ENCODE measurements at places on chromosomes 4 and X.

DNA sequence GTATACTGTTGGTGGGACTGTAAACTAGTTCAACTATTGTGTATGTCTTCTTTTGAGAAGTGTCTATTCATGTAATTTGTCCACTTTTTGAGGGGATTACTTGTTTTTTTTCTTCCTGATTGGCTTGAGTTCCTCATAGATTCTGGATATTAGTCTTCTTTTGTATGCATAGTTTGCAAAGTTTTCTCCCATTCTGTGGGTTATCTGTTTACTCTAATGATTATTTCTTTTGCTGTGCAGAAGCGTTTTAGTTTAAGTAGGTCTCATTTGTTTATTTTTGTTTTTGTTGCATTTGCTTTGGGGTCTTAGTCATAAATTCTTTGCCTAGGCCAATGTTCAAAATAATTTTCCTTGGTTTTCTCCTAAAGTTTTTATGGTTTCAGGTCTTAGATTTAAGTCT is 26.6 kb upstream of the ANTXR2 start:
- DNase-seq = no peak

DNA sequence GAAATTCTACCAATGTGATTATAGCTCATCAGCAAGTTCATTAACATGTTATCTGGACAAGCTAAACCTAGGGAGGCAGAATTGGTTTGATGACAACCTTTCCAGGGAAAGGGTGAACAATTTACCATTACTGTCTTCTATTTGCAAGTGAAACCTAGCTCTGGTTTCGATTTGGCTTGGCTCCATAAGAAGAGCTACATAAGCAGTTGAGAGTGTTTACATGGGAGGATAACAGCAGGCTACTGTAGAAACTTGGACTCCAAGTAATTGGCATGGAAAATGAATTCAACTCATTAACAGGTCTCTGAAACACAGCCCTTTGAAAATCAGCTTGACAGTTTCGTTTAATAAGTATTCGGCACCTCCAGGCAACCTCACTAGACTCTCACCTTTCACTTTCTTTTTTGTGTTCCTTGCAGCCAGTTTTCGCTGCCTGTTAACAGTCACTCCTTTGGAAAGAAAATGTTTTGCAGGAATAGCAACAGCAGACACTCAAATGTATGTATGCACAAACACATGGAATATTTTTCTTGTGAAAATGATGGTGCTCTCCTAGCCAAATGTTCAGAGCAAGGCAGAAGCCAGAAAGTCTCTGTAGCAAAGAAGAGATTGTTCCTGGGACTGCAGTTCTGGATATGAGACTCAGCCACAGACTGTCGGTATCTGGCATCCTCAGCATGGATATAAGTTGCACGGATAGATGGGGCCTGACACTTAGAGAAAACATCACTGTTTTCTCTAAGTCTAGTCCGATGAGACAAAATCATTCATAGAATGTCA is 27.5 kb downstream of the POU3F4 start:
- DNase-seq = no peak

GRCh38 chr4:87092389-87093141 is 127.9 kb downstream of the KLHL8 start:
- DNase-seq = no peak

DNA sequence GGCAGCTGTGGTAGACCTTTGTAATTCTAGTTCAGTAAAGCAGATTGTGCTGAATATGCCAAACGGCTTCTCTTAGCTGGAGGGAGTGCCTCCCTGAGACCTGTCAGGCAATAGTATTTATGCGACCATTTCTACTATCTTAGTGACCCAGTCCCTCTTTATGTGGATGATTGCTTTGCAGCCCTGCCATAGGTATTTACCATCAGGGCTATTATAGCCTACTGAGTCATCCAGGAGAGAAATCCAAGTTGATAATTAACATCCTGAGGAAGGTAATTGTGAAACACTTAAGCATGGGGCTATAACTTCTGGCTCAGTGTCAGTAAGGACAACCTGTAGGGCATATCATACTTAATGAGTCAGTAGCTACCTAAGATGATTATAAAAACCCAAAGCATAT is 103.9 kb upstream of the MAOA start:
- no peak for DNase-seq

DNA sequence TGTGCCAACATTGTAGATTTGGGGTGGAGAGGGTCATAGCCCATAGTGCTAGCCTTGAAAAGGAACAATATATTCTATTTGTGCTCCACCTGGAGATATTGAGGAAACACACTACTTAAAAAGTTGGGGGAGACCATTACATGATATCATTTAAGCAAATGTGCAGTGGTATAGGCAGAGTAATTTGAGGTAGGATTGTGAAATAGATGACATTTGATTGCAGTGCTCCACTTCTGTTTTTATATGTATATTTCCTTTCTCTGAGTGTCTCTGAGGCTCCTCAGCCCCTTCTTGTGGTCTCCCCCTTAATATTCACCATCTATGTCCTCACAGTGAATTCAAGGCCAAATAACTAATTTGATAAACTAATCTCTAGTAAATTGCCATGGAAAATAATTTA is 85.6 kb upstream of the NMU start:
- no peak for DNase-seq

DNA sequence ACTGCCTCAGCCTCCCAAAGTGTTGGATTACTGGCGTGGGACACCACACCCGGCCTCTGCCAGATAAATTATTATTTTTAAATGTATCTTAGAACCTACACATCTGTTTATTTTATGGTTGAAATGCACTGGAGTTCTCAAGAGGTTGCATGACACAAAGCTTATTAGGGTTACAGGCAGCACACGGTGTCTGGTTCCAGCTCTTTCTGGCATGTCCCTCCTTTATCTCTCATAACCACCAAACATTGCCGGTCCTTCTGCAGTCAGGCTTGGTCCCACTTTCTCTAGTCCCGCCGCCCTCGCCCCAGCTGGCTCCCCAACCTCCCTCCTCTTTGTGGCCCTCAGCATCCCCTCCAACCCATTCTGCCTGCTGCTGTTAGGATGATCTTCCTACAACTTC is 39.7 kb upstream of the SPRY1 start:
- DNase-seq = no peak

- DNase-seq = no peak
Observed at GRCh38 chr4:41448934-41449333, 89.0 kb upstream of the LIMCH1 start.

DNA sequence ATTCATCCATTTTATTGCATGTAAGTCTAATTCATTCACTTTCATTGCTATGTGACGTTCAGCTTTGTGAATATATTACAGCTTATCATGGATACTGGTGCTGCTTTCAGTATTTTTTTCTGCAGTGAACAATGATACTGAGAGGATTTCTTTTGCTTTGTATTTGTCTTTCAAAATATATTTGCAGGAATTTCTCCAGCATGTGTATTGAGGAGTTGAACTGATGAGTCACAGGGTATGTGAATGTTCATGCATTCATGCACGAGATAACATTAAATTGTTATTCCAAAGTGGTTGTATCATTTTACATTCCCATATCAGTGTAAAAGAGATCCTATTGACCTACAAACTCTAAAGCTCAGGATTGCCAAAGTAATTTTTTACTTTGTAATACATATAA is 283.8 kb upstream of the ARSJ start:
- no peak for DNase-seq

GRCh38 chr4:108155373-108155772 is 13.4 kb downstream of the LEF1 start:
- DNase-seq = no peak

DNA sequence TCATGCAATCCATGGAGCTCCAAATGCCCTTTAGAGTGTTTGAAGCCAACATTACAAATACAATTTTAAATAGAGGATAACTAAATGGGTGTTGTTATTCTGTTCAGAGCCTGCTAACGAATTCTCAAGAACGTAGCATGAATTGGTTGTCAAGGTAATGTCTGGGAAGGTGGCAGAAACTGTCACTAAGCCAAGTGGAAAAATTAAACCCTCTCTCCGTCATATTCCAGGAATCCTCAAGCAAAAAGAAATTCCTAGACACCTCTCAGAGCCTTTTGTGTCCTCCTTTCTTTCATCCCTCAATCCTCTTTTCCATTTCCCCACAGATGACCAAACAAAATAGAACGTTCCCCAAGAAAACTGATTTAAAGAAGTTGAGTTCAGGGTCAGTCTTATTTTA is 204.0 kb downstream of the MID1 start:
- no peak for DNase-seq

DNA sequence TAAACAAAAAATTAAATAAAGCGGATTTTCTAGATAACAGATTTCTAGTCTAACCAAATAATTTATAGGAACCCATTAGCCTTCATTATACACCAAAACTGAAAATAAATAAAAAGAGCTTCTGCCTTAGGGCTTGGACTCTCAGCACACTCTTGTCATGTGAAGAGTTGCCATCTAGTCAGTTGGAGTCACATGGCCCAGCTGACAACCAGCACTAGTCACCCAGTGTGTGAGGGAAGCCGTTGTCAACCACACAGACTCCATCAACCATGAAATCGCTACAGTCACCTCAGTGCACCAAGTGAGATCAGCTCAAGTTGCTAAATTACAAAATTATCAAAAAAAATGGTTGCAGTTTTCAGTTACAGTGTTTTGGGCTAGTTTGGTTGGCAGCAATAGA is 470.0 kb downstream of the GASK1B start:
- no peak for DNase-seq

GRCh38 chr4:7804756-7805385 is 134.8 kb downstream of the AFAP1 start:
- no peak for DNase-seq

DNA sequence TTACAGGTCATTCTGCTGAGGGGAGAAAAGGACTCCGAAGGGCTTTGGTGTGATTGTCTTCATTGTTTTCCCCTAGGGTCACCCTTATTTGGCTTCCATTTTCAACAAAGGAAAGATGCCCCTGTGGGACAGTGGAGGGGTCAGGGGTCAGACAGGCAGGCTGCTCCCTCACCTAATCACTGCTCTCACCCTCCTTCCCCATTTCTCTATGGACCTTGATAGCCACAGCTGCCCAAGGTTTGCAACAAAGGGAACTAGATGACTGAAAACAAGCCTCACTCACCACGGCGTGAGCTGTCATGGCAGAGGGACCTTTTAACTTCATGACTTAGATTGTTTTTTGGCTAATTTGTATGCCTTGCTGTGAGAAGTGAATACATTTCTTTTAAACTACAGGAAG is 40.7 kb downstream of the C4orf51 start:
- no peak for DNase-seq

Data from stimulated activated CD4-positive, alpha-beta T cell treated with anti-CD3 and anti-CD28 coated beads, Interleukin-15, amount 100 ng/mL, for 48 hours (primary cell).